ENCODE measurements at places on chromosomes 2 and 18.

- no peak for DNase-seq
These were observed 24.7 kb upstream of the FAM171B start for GRCh38 chr2:186669146-186669545.

GRCh38 chr2:26349690-26350089, 3.1 kb upstream of the ADGRF3 start:
- DNase-seq = no peak

GRCh38 chr18:23387265-23387664, 65.8 kb upstream of the RIOK3 start:
- DNase-seq = no peak

DNA sequence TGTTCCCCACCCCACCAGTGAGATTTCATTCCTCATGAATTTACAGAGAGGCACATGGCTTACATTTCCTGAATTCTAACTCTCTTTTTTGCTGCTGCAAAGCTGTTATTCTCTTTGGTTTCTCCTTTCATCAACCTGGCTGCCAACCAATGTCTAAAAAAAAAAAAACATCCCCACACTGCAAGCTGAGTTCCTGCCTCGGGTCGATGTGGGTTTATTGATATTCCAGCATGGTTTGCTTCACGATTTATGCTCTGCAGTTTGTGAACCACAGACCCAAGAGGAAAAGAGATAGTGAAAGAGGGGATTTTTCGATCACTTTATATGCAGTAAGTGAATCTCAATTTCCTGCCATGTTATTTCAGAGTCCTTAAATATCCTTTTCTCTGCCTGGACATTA, 363.6 kb downstream of the LPIN1 start:
- DNase-seq = no peak

DNA sequence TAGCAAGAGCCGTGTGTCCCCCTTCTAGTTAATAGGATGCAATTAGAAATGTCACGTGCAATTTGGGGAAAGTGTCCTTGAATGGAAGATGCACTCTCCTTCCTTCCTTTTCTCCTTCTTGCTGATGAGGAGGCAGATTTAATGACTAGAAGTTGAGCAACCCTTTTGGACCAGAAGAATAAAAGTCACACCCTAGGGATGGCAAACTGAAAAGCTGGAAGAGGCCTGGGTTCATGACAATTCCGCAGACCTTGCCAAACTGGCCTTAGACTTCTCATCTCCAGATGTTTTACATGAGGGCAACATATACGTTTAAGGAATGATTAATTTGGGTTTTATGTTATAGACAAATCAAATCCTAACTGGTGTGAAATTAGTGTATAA, 38.6 kb upstream of the NCOA1 start:
- no peak for DNase-seq

GRCh38 chr2:237627441-237628246, at the start of gene LRRFIP1:
Gene LRRFIP1 (plus strand): TSS chr2:237627587. CDS start chr2:237627645, 58 bp downstream.
- DNase-seq = no peak

- DNase-seq = no peak
These were observed 28.4 kb upstream of the RHOB start for GRCh38 chr2:20418519-20418918.

DNA sequence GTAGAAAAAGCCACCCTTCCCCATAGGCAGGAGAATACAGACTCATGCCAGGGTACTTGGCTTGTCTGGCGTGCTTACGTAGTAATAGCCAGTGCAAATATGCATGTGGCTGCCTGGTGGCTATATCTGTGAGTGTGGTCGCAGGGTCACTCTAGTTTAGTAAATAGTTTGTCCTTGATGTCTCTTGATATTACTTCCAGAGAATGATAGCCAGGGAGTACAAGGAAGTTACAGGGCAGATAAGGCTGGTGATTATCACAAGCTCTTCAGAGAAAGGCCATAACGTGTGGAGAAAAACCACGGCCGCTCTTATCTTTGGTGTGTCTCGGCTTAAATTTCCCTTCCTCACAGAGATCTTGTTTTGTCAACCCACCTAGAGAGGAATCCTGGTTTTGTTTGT, 54.3 kb upstream of the SLC39A10 start:
- no peak for DNase-seq

GRCh38 chr2:187879491-187879890, 325.3 kb upstream of the TFPI start:
- DNase-seq = no peak

- no peak for DNase-seq
These were observed 13.7 kb upstream of the PRELID3A start for GRCh38 chr18:12393998-12394397.
